ENCODE measurements at places on chromosomes 7 and 10.

GRCh38 chr10:132722394-132723329, 63.3 kb downstream of the NKX6-2 start:
- DNase-seq: no peak

DNA sequence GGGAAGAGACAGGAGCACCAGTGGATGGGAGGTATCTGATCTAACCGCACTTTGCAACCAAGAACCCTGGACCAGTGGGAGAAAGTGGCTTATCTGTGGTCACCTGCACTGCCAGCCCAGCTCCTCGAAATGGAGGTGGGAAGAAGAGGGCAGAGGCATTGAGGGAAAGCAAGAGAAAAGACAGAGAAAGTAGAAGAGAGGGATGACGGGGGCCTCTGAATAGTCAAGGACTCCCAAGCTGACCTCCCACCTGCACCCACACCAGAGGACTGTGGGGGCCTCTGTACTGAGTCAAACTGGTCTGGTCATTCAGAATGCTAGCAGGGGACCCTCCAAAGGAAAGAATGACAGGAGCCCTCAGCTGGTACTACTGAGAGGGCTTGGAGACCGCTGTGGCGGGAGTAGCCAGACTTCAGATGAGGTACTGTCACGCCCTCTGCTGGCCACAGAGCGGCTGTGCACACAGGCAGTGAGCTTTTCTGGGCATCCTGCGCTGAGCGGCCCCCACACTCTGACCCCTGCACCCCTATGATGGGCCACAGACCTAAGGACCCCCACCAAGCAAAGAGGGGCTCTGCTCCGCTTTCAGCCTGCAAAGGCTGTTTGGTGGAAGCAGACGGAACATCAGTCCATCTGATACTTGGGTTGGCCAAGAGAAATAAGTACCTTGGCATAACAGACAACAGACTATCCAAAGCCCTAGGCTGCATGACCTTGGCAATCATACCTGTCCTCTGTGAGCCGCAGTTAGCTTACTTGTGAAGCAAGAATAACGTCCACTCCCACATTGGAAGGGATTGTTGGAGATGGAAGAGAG, 112.9 kb downstream of the COL13A1 start:
- DNase-seq: peak; percentile 88

DNA sequence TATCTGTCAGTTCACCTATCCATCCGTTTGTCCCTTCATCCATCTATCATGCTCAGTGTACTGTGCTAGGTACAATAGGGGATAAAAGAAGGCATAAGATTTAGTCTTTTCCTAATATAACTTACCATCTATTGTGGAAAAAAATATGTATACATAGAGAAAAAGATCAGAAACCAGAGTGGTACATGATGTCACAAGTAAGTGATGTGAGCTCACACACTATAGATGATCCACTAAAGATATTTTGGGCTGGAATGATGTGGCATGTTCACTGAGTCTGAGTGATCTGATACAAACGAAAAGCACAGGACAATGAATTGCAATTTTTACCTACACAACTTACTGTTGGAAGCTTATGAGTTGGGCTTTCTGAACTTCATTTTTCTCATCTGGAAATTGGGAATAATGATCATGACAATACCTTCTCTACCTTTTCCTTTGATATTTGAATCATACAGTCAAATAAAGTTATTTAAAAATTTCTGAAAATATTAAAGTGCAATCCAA, 2.7 kb upstream of the TFAM start:
- DNase-seq: no peak

DNA sequence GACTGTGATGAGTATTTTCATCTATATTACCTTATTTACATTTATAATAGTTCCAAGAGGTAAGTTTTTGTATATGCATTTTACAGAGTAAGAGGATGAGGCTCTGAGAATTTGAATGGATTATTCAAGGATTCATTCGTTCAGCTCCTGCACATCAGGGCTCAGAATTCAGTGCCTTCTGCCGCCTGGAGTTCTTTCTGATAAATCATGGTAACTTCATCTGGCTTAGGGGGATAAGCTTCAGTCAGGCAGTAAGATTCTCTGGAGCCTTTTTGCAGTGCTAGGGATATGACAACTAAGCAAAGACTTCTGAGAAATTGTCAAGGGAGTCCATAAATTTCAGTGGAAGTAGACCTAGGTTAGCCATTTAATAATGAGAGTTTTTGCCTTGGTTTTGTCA, 668.6 kb downstream of the NRG3 start:
- DNase-seq: no peak

GRCh38 chr7:127018889-127019288, 233.9 kb downstream of the GRM8 start:
- no peak for DNase-seq

DNA sequence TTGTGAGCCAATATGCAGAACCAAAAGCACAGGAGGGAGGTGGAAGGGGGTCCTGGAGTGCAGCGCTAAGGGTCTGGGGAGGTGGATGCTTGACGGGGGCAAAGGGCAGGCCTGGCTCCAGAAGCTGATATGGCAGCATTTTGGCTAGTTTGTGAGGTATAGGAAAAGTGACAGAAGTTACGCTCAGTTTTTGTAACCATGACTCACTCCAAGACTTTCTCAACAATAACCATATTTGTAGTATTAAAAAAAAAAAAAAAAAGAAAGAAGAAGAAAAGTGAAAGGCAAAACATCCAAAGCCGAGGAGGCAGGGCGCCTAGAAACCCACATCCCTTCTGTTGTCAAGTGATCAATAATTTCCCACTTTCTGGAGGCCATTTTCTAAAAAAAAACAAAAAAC, 92.3 kb downstream of the RNF216 start:
- DNase-seq: no peak

- DNase-seq: no peak
These were observed 28.6 kb downstream of the REEP3 start for GRCh38 chr10:63549810-63550209.

DNA sequence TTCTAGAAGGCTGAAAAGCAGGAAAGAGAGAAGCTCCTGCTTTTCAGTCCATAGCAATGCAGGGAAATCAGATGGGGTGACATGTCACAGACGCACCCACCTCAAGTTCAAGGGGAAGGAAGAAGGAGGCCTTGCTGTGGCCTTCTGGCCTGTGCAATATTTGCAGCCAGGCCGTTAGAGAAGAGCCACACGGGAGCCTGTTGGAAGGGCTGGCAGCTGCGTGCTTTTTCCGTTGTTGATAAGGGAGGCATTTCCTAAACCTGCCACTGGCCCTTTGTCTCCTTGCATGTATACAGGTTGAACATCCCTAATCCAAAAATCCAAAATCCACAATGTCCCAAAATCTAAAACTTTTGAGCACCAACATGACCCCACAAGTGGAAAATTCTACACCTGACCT, 492.5 kb upstream of the ZMIZ1 start:
- no peak for DNase-seq

DNA sequence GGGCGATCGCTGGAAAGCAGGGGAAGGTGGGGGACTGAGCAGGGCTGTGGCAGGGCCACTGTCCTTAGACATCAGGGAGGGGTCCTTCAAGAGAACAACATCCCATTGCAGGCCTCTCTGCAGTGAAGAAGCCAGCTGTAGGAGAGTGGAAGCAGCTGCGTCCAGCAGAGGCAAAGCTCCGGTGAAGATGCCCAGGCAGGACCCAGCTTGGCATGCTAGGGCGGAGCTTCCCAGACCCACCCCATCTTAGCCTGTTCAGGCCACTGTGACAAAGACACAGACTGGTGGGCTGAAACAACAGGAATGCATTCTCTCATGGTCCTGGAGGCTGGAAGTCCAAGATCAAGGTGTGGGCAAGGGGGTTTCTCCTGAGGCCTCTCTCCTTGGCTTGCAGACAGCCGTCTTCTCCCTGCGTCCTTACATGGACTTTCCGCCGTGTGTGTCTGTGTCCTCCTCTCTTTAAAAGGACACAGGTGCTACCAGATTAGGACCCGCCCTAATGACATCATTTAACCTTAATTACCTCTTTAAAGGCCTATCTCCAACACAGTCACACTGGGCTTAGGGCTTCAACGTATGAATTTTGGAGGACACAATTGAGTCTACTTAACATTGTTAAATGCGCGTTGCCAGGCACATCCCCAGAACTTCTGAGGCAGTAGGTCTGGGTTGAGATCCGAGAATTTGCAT, 178.1 kb upstream of the GRB10 start:
- DNase-seq: no peak

- DNase-seq: no peak
These were observed 404 bp upstream of the FMC1 start for GRCh38 chr7:139340808-139341057.

- no peak for DNase-seq
These were observed 15.3 kb downstream of the SLC25A13 start for GRCh38 chr7:96306385-96307125.

DNA sequence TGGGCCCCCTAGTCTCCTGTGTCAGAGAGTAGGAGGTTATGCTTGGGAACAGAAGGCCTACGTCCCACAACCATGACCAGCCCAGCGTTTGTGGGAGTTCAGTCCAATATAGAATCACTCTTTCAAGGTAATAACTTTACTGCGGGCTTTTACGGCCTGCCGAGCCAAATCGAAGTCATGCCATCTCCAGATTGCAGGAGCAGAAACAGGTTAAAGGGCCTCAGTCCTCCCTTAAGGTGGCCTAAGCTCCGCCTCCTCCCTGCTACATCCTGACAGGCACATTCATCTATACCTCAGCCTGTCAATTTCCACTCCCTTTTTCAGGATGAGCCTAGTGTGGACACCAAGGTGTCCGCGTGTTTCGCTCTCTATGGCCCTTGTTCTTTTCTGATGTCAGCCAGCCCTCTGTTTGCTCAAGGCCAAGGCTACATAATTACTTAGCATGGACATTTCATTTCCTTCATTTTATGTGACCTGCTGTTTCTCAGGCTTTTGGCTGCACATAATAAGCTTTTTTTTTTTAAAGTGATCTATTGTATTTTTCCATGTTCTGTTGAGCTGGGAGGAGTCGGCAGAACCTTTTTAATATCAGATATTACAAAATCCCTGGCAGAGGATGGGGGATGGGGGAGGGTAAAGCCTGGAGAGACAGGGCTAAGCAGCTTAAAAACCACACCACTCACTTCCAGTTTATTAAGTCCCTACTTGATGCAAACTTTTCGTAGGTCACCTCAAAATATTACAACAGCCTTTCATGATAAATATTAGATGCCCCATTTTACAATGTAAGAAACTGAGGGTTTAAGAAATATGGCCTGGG, 84.6 kb downstream of the CACNB2 start:
- DNase-seq: no peak

DNA sequence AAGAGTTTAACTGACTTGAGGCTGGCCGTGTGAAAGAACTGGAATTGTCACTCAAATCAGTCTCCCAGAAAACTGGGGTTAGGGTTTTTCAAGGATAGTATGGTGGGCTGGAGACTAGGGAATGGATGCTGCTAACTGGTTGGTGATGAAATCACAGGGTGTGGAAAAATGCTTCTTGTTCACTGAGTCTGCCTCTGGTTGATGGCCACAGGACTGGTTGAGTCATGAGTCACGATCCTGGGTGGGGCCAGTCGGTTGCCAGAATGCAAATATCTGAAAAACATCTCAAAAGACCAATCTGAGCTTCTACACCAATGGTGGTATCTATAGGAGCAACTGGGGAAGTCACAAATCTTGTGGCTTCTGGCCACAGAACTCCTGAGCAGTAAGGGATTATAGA, 16.3 kb upstream of the BAMBI start:
- DNase-seq: peak; percentile 63

DNA sequence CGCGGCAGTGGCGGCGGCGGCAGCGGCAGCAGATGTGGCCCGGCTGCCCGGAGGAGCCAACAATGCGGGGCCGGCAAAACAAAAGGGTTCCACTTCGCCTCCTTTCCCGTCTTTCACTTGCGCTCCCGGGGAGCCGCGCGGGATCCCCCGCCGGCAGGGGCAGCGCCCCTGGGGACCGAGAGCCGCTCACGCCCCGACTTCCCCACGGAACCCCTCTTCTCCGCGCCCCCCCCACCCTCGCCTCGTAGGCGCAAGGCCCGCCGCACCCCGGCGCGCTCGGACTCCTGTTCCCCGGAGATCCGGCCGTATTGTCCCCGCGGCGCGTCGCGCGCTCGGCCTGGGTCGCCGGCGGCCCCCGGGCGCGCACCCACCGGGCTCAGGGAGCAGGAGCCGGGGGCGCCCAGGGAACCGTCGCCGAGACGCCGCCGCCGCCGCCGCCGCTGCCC, 854 bp downstream of the CTBP2 start:
- DNase-seq: peak; percentile 25

DNA sequence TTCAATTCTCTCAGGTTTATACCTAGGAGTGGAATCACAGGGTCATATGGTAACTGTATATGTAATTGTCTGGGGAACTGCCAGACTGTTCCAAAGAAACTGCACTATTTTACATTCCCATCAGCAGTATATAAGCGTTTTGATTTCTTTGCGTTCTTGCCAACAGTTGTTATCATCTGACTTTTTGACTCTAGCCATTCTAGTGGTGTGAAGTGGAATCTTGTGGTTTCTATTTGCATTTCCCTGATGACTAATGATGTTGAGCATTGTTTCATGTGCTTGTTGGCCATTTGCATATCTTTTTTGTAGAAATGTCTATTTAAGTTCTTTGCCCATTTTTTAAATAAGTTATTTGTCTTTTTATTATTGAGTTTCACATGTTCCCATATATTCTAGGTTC, 44.3 kb upstream of the ZC3HAV1 start:
- DNase-seq: no peak

GRCh38 chr7:51012569-51013217, 230.0 kb upstream of the GRB10 start:
- no peak for DNase-seq

- DNase-seq: peak; percentile 54
These were observed 1.2 kb upstream of the TMEM243 start for GRCh38 chr7:87220734-87221215.

DNA sequence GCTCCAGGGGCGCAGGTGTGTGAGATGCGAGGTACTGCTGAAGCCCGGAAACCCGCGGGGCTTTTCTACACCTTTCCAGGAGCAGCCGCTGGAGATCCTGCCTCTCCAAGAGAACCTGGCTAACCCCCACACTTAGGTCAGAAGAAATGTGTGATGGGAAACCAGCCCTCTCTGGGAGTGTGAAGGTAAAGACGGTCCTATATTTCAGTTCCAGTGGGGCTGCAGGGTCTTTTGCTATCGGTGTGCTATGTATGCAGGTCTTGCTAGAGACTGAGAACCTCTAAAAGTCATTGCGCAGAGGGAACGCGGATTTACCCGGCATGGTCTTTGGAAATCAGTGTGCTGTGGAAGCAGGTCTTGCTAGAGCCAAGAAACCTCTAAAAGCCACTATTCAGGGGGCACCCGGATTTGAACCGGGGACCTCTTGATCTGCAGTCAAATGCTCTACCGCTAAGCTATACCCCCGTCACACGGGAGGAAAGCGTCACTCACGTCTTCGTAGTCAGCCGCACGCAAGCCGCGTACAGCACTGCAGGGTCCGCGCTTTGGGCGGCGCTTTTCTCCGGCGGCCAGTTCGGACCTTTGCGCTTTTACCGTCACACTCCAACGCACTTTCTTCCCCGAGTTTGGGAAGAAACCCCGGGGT, 46.0 kb downstream of the ZNF777 start:
- DNase-seq: no peak

All from urothelium cell line (cell line).